Foreskin keratinocyte (primary cell): ENCODE measurements at places on chromosomes 6 and 20.

GRCh38 chr20:51536116-51537069 is 6.1 kb downstream of the NFATC2 start:
- DNase-seq = no peak

DNA sequence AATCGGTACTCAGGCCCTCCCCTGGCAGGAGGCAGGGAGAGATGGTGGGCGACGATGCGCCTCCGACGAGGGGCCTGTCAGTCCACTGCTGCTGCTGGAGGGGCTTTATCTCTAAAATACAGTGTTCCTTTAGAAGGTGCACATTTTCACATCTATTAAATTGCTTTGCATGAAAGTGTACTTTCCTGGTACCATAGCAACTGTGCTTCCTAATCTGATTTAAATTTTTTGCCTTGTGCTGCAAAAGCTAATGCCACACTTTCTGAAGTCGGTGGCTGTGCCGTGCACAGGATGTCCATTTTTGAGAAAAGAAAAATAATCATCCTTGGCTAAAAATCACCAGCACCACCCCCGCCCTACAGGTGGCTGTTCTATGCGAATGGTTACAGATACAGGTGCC is 262.0 kb upstream of the CDH4 start:
- DNase-seq = no peak

GRCh38 chr20:36974660-36975059 is 23.2 kb upstream of the SAMHD1 start:
- no peak for DNase-seq

GRCh38 chr6:145155411-145155810 is 579.9 kb downstream of the EPM2A start:
- no peak for DNase-seq

DNA sequence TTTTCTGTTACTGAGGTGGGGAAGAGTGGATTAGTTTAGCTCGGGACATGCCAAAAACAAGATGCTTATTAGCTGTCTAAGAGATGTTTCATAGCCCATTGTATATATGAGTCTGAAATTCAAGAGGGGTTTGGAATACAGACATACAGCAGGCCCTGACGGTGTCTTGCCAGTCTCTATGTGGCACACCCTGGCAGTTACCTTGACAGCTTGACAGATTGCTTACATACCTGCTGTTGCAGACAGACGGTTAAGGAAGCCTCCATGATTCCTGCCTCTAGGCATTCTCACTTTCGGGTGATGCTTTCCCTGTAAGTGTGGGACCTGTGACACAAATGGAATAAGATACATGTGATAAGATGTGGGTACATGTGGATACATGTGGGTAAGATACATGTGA is 95.0 kb downstream of the QRSL1 start:
- DNase-seq = no peak

GRCh38 chr20:38134427-38135270 is 30.4 kb downstream of the TGM2 start:
- DNase-seq = no peak

- DNase-seq = no peak
Observed at GRCh38 chr6:26041946-26042345, 45.3 kb upstream of the HFE start.

DNA sequence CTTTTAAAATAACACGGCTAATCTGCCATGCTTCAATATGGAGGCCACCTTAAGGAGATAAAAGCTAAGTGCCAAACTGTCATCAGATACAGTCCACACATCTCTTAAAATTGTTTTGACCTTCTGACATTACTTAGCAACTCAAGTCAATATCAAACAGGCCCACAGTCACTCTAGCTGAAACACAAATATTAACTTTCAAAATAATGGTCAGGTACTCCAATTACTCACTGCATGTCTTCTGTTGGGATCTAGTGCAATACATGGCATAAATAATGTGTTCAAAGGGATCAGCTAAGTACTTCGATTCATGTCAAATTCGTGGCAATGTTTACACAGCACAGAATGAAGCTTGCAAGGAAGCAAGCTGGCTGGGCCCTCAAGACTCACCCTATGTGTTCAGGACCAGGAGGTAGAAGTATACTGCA is 133.9 kb upstream of the BEND6 start:
- DNase-seq = no peak

- no peak for DNase-seq
Observed at GRCh38 chr6:4522453-4522852, 253.8 kb upstream of the CDYL start.

DNA sequence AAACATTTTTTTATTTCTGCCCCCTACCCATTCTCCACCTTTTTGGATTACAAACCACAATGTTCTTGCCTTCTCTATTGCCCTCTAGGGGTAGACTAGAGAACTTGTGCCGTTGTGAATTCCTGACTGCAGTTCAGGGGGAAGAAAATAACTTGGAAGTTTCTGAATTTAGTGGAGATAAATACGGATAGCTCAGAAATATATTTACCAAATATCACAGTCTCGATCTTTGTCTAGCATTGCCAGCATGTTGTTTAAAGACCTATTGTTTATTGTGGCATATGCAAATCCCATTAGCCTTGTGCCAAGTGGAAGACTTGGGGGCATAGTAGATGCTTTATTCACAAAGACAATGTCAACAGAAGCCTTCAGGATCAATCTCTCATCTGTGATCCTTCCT is 154.1 kb upstream of the MMS22L start:
- DNase-seq = no peak

DNA sequence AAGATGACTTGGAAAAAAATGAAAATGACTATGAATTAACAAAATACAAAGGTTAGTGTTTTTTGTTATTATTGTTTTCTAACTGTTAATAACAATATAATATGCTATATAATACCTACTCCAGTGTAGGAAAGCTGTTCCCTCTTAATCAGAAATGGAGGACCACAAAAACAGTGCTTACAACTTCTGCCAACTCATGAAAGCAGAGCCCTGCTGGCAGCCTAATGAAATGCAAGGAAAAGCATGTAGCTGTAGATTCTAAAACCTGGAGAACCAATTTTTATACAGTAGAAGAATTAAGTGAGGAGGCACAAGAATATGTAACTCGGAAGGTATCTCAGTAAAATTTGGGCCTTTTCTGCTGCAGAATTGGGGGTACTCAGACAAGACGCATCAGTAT is 29.4 kb downstream of the PHIP start:
- DNase-seq = peak; percentile 38

GRCh38 chr20:44319839-44320422 is 8.9 kb upstream of the FITM2 start:
- no peak for DNase-seq

- no peak for DNase-seq
Observed at GRCh38 chr20:9611921-9612320, 97.5 kb downstream of the LAMP5 start.

DNA sequence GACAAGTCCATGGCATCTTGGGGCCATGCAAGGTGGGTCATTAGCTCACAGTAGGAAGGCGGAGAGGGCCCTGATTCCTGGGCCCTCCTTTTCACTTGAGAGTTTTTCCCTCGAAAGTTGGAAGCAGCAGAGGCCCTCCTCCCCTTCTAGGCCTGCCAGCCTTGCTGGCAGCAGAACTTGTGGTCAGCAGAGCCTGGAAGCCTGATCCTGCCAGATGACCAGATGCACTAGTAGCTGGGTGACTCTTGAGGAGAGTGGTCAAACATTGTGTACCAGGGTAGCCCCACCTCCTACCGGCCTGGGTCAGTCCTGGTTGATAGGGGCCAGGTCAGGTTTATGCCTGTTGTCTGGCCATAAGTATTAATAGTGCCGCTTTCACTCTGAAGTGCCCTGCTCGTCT is 3.8 kb upstream of the HMGA1 start:
- no peak for DNase-seq

DNA sequence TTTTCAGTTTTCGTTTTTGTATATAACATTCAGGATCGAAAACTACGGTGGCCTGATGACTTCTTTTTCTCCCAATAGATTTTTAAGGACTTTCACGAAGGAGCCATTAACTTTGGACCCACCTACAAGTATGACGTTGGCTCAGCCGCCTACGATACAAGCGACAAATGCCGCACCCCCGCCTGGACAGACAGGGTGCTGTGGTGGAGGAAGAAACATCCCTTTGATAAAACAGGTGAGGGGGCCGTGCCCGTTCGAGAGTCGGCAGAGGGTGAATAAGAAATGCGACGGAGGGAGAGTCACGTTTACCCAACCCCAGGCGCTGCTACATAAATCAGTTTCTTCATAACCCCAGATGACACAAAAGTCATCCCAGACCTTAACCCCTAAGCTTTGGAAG is 91.5 kb downstream of the SERAC1 start:
- DNase-seq = no peak

DNA sequence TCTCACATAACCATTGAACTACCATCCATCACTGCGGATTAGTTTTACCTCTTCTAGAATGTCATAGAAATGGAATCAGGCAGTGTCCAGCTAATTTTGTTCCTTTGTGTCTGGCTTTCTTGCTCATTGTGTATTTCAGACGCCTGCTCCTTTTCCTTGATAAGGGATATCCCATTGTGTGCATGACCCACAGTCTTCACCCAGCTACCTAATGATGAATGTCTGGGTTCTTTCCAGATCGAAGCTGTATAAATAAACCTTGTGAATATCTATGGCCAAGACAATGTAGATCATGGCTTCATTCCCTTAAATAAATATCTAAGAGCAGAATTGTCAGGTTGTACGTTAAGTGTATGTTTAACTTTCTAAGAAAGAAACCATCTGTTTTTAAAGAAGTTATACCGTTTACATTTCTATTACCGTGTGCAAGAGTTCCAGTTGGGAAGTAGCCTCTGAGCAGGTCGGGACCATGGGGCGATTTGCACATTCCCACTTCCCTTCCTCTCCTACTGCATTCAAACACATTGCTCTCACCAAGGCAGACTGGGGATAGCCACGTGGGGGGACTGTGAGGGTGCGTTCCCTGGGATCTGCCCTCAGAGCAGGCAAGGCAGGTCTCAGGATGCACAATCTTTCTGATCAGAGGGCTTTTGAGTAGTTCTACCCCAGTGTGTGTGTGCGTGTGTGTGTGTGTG is 13.1 kb downstream of the CD93 start:
- no peak for DNase-seq

DNA sequence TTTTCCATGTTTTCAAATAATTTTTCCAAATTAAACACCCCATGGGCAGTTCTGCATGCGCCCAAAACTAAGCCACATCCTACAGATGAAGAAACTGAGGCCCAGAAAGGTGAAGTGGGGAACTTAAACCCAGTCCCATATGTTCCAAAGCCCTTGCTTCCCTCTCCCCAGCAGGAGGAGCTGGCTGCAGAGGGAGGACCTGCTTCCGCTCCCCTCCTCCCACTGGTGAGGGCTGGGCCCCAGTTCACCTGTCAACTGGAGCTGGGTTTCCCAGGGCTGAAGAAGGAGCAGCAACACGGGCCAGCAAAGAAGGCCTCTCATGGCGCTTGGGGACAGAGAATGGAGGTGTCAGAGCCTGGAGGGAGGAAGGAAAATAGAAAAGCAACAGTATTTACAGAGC is 1.4 kb upstream of the RBPJL start:
- DNase-seq = no peak

DNA sequence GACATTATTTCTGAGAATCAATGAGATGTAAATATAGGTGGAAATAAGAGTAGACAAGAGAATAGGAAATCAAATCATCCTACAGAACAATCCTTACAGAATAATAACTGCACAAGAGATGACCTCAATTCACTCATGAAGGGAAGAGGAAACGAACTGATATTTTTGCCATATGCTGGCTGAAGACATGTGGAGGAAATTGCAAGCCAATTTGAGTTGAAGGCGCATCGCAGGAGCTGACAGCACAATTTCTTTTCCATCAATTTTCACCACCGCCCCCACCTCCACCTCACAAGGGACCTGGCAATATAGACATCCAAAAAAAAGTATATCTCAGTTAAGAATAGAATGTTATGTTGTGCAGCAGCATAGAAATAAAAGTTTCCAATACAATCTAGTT is 20.3 kb downstream of the CITED2 start:
- no peak for DNase-seq

DNA sequence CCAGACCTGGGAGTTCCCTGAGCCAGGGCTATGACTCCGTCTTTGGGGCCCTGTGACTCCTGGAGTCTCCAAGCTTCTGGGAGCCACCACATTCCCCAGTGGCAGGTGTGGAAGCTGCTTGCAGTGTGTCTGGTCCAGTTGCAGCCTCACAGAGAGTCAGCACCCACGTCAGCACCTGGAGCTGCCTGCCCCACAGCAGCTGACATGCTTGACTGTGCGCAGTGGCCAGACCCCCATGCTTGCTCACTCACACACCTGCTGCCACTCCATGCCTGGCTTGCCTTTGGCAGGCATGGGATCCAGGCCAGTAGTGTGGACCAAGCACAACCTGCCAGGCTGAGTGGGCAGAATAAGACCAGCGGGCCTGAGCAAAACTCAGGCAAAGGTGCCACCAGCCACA is 31.0 kb upstream of the ASIP start:
- no peak for DNase-seq

GRCh38 chr6:147522597-147522996 is 14.1 kb downstream of the SAMD5 start:
- no peak for DNase-seq

DNA sequence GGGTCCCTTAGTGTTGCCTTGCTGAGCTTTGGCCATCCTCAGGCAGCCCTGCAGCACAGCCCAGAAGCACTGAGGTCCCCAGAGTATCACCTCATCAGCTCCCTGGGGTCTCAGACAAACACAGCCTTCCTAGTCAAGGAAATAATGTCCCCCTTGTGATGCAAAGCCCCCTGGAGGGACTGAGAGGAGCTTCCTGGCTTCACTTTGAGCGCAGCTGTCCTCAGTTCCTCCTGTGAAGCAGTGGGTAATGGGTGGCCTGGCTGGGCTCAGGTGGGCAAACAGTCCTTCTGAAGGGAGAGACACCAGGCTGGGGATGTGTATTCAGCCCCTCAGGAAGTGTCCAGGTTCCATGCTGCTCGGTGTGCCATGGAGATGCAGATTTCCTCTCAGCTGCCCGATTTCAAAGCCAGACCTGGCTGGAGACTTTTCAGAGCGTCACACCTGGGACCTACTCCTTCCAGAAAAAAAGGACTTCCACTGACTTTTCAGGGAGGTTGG is 79.2 kb upstream of the FOXA2 start:
- no peak for DNase-seq

DNA sequence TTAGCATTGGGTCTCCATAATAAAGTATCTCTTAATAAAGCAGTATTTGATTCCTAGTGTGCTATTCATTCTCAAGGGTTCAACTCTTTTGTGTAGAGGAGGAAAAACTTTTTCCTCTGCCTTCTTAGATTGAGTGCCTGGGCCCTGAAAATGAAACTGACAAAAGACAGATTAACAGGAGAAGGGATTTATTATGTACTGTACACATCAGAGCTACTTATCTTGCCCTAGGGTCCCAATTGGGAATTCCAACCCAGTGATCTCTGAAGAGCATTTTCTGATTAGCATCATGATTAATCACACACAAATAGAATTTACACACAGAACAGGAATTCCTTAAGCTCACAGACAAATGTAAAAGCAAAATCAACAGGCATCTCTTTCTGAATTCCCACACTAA is 128.9 kb downstream of the CD164 start:
- DNase-seq = no peak

DNA sequence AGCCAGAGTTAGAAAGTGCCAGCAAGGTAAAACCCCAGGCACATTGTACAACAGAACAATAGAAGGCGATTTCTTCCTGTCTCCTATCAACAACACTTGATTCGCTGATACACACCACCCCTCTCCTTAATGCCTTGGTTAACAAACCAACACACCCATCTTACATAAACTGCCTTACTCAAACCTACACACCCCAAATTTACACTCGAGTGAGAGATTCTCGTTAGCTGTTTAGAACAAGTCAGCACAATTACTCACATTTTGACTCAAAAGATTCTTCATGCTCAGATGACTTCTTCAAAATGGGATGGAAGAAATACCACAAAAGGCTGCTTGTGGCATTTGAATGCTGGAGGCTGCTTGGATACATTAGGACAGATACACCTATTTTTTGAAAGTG is 80.0 kb upstream of the FOXQ1 start:
- peak; percentile 54 for DNase-seq

- DNase-seq = peak; percentile 54
Observed at GRCh38 chr20:50286609-50287008, 96.0 kb downstream of the CEBPB start.
